NCI-H187 (cell line): ENCODE measurements at places on chromosomes 2 and 18.

- no peak for DNase-seq
Observed at GRCh38 chr18:57026316-57026715, 120.6 kb upstream of the BOD1L2 start.

DNA sequence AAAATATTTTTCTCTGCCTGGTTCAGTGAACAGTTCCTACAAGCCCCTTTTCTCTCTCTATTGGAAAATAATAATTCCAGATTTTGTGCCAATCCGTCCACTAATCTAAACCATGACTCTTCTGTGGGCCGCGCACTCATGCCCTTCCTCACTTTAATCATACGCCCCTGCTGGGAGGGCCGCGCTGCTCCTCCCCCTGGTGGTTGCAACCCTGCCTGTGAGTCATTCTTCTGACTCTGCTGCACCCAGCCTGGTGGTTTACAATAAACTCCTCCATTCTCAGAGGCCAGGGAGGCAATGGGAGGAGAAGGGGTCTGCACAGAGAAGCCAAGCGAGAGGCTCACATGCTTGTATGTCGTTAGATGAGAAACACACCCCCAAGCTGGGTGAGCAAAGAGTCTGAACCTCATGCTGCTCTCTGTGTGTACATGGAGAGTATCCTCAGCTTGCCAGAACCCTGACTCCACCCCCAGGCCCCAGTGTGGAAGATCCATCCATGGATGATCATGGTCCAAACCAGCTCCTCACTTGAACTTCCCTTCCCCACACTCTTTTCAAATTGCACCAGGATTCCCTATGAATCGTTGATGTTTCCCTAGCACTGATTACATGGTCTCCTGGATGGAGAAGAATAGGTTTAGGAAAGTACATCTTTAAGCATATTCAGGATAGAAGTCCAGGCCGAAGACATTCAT is 228.9 kb downstream of the ANKRD30B start:
- DNase-seq: no peak

- DNase-seq: no peak
Observed at GRCh38 chr2:118856978-118857676, 9.7 kb upstream of the EN1 start.

DNA sequence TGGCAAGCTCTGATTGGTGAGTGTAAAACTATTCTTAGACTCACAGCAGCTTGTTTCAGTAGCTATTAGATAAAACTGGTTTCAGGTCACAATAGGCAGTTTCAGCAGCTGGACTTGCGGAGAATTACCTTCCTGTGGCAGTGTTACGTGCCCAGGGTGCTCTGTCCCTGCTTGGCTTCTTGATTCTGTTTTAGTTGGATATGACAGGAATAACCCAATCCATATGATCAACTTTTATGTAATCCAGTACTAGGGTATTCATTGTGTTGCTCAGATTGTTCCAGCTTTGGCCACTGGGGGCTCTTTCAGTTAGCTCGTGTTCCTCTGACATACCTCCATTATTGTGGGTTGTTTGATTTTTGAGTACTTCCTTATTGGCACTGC is 43.1 kb downstream of the INPP4A start:
- DNase-seq: peak; percentile 22

DNA sequence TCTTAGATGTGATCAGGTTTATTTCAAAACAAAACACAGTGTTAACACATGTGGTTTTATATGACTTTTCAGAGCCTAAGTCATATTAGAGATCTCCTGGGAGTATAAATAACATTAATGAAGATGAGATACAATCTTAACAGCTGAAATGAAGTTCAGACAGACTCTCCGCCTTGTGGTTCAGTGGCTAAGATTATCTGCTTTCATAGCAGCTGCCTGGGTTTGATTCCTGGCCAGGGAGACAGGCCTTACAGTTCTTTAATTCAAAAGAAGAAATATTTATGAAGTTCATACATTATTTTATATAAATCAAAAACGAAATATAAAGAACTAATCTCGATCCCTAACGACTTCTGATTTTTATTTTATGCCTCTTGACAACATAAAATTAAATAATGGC is 35.2 kb upstream of the TTC32 start:
- no peak for DNase-seq
